Left renal cortex interstitium (tissue), 4 donors: ENCODE measurements at places on chromosomes 6 and 20. TPM values are rescaled to one million over a fixed set of nuclear protein-coding genes. Genes with fewer than 3 reads are reported as not detected.

DNA sequence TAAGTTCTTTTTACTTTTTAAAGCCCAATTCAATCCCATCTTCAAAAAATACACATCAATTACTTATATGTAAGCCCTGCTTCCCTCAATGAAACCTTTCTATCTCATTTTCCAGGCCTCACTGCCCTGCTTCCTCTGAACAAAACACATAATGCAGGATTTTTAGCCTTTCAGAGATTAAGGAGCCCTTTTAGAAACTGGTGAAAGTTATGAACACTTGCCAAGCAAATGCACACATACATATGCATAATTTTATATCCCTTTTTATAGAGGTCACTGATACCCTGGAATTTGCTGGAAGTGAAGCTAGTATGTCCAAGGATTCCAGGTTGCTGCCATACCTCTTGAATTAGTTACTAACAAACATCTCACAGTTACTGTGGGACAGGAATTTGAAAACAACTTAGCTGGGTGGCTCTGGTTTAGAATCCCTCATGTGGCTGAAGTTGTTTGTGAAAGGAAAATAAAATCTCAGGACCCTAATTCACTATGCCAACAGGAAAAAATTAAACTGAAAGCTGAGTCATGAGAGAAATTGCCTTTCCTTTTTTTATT is 75.8 kb downstream of the UBE3D start:
- no peak for DNase-seq

- no peak for DNase-seq
These were observed 38.4 kb upstream of the RSPO3 start for GRCh38 chr6:127080081-127080480.

GRCh38 chr20:59428441-59429205 is 128.2 kb downstream of the EDN3 start:
- no peak for DNase-seq

GRCh38 chr20:31716351-31716750 is 6.3 kb downstream of the BCL2L1 start:
- DNase-seq: no peak

DNA sequence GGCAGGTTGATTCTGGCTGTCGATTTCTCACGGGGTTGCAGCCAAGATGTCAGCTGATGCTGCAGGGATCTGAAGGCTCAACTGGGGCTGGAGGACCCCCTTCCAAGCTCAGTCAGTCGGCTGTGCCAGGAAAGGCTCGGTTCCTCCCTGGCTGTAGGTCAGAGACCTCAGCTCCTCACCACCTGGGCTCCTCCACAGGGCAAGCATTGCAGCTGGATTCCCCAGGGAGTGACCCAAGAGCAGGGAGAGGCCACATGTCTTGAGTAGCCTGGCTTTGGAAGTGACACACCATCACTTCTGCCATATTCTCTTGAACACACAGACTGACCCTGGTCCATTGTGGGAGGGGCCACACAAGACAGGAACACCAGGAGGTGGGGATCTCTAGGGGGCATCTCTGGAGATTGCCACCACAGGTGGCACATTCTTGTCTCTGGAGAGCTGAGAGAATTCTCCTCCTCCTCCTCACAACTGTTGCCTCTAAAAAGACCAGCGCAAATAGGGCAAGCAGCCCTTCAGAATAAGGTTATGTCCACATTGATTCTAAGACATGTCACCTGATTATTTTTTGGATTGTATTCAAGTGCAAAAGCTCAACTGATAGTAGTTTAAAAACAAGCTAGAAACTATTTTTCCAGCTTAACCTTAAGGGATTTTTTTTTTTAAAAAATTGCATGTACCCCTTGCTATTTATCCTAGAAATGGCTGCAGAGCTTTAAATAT is 270.5 kb downstream of the NRN1 start:
- no peak for DNase-seq

- no peak for DNase-seq
These were observed 64.6 kb downstream of the RNF144B start for GRCh38 chr6:18451756-18452155.

The GNRH2 gene
- polyA plus RNA-seq: 0.58 TPM

The SMLR1 gene
- 2.1 TPM for polyA plus RNA-seq

The SNX3 gene
- 256 TPM for polyA plus RNA-seq

The FILIP1 gene
- 3.2 TPM for polyA plus RNA-seq

The ZC3H12D gene
- polyA plus RNA-seq: 0.96 TPM
